ENCODE measurements at places on chromosomes 2 and 18.

DNA sequence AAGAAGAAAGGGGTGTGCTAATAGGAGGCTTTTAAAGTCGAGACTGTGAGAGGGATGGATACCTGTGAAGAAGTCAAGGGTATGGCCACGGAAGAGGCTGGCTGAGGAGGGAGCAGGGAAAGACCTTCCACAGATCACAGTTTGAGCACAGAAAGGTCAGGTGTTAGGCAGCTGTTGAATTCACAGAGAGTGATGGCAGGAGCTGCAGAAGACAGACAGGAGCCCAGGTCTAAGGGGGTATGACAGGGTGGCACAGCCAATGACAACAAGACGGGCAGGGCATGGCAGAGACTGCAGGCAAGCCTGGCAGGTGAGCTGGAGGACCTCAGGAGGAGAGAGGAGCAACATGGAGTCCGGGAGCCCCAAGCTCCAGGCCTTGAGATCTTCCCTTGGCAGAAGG, 163.1 kb downstream of the LAMA1 start:
- DNase-seq = no peak

DNA sequence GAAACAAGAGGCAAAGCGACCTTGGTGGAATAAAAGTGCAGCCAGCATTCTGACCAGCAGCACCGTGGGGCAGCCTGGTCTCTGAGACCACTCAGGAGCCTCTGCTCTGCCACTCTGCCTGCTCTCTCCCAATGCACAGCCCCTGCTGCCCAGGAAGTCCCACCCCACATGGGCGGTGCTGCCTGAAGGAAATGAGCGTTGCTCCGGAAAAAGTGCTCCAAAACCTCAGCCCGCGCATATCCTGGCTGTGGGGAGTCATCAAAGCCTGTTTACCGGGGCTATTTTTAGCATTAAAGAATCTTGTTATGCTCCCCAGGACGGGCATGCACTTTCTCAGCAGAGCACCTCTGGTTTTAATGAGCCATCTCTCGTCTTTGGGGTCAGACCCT, 54.5 kb downstream of the EPAS1 start:
- DNase-seq = peak; percentile 63

DNA sequence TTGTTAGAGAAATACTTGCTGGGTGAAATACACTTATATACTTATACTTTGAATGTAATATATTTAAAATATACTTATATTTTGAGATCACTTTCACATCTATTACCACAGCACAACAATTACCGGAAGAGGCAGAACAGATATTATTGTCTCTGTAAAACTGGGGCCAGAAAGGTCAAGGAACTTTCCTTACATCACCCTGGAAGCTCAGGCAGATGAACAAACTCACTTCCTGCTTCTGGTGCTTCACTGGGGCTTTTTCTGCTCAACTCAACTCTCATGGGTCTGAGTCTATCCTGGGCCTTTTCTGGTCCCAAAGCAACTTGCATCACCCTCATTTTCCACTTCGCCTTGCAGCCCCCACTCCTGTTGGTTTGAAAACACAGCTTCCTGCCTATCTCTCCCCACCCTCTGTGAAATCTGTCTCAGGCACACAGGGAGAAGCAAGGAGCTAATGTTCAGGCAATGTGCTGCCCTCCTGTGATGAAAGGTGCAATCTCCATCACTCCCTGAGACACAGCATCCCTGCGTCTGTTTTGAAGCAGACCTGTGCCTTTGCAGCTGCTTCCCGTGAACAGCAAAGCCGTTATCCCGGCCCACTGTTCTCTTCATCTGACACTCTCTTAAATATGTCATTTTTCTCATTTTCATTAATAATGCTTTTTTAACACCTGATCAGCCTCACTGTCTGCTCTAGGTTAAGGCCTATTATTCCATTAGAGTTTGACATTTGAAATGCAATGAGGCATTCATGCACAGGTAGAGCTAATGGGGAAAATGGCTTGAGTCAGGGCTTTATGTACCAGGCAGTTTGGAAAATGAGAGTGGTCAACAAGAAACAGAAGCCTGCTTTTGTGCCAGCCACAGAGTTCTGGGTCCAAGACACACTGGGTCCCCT, 251.9 kb upstream of the CHAC2 start:
- no peak for DNase-seq

GRCh38 chr2:239583171-239583878, 182.5 kb upstream of the HDAC4 start:
- DNase-seq = no peak

DNA sequence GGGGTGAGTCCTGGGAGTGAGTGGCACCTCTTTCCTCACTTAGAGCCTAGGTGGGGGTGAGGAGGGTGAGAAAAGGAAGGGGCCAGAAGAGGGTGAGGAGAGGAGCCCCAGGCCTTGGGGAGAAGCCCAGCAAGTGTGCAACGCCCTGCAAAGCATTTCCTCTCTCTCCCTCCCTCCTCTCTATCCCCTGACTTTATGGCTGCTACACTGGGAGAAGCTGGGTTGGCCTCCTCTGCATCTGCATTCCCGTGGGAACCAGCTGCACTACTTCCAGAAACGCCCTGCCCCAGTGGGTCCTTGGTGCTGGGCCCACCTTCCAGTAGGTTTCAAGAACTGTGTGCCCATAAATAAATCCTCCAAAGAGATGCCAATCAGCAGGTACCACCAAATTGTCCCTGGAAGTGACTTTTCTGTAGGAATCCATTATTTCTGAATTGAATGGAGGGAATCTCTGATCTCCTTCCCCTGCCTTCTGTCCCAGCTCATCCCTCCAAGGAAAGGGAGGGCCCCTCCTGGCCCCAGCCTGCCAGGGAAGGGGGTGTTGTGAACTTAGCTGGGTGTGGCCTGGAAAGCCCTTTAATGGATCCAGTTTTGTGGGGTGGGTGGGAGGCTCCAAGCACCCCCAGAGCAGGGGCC, 95.7 kb upstream of the BOD1L2 start:
- DNase-seq = no peak

DNA sequence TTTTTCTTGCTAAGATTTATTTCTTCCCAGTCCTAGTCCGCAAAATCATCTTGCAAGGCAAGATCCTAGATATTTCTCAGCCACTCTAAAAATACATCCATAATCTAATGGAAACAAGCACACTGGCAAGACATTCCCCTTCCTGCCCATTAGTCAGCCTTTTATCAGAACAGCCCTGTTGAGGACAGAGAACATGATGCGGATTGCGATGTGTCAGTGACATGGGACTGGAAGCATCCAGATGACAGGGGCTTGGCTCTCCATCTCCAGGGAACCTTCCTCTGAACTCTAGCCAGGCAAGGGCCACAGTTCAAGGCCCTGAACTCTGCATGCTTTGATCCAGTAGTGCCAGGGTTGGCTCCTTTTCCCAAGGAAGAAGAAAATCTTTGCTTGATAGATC, 70.0 kb downstream of the VSNL1 start:
- DNase-seq = no peak

GRCh38 chr2:223998948-223999347, 40.1 kb downstream of the SERPINE2 start:
- no peak for DNase-seq

DNA sequence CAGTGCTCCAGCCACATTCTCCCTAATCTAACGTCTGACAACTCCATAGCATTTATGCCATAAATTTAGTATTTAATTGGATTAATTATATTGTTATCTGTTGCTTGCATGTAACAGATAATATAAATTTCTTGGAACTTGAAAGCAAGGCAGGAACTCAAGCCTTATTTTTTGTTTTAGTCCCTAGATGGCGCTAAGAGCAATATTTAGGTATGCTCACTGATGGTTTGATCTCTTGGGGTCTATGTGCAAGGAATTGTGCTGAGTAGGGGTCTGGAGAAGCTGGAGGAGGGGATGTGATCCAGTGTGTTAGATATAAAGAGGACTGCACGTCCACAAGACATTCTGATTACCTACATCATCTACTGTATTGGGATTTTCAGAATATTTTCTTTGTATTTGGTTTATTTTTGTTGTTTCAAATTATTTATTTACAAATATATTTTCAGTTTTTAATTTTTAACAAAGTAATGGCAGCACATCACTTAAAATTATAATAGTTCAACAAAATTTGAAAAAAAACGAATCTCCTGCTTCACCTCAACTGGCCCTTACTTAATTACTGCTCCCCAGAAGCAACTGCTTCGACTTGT, 32.8 kb downstream of the KATNAL2 start:
- DNase-seq = no peak

GRCh38 chr18:34767601-34768027, 57.5 kb downstream of the DTNA start:
- no peak for DNase-seq

GRCh38 chr2:78293768-78294167, 731.7 kb upstream of the REG3G start:
- no peak for DNase-seq

DNA sequence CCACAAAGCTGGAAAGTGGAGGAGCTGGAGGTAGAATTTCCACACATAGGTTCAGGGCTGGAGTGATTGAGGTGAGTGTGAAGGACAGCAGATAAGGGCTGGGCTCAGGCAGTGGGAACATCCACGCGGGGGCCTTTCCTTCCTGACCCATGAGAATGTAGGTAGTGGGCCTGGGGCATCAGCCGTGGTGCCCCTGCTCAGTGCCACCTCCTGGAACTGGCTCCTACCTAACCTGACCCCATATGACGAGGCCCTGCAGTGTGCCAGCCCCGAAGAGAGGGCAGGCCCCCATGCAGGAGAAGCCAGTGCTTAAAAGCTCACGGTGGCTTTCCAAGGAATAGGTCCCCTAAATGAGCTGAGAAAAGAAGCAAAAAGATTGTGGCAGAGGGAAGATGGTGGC, 66.2 kb downstream of the HS6ST1 start:
- no peak for DNase-seq

GRCh38 chr2:221762496-221762895, 190.4 kb upstream of the EPHA4 start:
- DNase-seq = no peak

- DNase-seq = no peak
Observed at GRCh38 chr2:181131584-181131983, 151.2 kb downstream of the UBE2E3 start.

GRCh38 chr2:205640716-205641115, 41.6 kb upstream of the NRP2 start:
- DNase-seq = no peak

DNA sequence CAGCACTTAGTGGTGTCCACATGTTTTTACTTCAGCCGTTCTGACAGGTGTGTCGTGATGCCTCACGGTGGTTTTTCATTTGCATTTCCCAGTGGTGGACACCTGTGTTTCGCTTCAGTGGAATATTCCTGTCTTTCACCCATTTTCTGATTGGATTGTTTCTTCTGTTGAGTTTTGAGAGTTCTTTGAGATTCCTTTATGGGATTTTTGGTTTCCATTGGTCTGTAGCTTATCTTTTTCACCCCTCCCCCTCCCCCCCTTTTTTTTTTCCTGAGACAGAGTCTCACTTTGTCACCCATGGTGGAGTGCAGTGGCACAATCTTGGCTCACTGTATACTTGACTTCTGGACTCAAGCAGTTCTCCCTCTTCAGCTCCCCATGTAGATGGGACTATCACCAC, 8.0 kb downstream of the ANKRD23 start:
- DNase-seq = no peak

GRCh38 chr2:39484620-39485495, 47.8 kb upstream of the MAP4K3 start:
- no peak for DNase-seq

DNA sequence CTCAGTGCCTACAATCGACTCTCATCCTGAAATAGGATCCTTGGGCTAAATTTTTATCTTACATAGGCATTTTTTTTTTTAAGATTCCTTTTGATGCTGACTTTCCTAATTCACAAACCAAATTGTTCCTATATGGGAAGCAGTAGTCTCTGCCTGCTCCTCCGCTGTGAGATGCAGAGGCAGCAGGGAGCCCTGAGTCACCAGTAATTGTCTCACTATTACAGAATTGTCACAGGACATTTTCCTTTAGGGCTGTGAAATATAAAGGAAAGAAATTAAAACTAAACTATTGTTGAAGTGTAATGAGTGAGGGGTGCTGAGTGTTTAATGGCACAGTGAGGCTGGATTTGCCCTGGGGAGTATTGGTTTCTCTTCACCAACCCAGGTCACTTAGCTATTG, 63.8 kb downstream of the MYO3B start:
- no peak for DNase-seq

GRCh38 chr2:226548732-226549131, 250.9 kb downstream of the IRS1 start:
- no peak for DNase-seq

DNA sequence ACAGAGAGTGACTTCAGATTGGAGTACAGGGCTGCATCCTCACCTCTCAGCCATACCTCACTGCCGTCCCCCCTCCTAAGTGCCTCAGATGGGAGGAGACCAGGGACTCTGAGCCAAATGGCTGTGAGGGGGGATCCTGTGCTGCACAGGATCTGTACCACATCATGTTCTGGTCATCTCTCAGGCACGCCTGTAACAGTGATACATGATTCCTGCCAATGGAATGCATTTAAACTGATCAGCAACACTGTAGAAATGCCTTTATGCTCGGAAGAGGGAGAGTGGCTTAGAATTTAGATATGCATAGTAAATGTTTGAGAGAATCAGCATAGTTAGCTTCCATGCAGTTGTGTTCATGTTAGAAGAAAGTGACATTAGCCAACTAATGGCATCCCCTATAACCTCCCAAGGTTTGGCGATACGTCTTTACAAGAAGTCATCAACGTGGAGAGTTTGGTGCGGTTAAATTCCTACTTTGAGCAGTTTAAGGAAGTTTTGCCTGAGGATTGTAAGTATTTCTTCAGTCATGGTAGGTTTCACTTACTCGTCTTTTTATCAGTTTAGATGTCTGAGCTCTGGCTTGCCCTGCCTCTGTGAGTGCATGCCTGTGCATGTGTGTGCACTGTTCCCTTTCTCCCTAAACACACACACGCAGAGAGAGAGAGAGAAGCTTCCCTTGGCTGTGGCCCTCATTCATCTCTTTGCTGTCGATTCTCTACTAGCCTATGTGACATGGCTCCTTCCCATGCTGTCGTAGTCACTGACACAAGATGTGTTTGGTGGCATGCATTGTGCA, 40.0 kb downstream of the COA5 start:
- DNase-seq = no peak

- no peak for DNase-seq
Observed at GRCh38 chr2:212538305-212539071, at the start of gene ERBB4. Gene ERBB4, minus strand, starts transcription at chr2:212538802. Its CDS starts 272 bp downstream, at chr2:212538530.

GRCh38 chr2:239225871-239226561, 174.8 kb downstream of the HDAC4 start:
- DNase-seq = no peak

- no peak for DNase-seq
Observed at GRCh38 chr18:45282101-45282812, 333.0 kb upstream of the SLC14A2 start.

GRCh38 chr2:5696404-5696944, 4.3 kb downstream of the SOX11 start:
- DNase-seq = no peak

DNA sequence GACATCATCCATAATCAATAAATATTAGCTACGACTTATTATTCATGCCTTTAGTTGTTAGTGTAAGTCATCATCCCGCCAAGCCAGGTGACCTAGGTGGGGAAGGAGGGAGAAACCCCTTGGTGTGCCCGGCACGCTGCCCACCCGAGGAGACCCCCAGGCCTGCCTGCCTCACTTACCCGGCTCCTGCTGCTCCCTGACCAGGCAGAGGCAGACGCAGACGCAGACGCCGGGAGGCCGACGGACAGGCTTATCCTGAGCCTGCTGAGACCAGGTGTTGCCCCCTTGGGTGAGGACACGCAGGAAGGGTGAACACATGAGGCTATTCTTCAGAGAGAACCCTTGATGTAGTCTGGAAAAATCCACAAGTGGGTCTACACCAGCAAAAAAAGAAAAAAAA, 401.8 kb downstream of the GALR1 start:
- no peak for DNase-seq

Data from activated naive CD4-positive, alpha-beta T cell treated with anti-CD3 and anti-CD28 coated beads, Interleukin-2, amount 50 U/mL, for 16 hours (primary cell).